ENCODE measurements at places on chromosomes 2 and 18.

GRCh38 chr2:72911256-72911655 lies 6.1 kb upstream of the EMX1 start:
- DNase-seq = no peak

- DNase-seq = peak; percentile 32
Measured at GRCh38 chr18:67428158-67428557, 88.4 kb downstream of the DSEL start.

DNA sequence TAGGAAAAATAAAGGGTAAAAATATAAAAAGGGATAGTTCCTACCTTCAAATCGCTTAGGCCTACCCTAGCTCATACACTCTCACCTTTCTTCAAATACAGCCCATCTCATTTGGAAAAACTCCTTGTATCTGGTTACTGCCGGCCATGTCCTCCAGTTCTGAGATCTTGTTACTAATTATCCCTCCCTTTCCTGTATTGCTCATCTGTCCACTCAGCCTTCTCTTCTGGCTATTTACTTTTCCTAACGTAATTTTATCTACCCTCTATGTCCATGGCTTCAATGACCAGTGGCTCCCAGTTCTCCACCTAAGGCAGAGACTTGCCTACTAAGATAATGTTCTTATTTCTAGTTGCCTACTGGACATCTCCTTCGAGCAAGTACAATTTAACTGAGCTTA lies 342.9 kb upstream of the ACVR2A start:
- DNase-seq = no peak

DNA sequence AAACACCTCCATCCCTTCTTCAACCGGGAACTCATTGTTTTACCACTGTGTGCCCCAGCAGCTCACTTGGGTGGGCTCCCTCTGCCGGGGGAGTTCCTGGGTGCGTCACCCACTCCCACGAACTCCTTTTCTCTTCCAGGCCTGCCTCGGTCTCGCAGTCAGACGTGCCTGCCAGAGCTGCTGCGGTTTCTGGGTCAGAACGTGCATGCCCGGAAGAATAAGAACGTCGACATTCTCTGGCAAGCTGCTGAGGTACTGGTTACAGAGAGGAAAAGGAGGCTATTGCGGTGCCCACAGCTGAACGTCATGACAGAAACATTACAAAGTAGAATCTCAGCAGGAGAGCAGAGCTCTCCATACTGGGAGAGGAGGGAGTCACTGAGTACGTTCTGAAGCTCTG lies 35.6 kb downstream of the COA5 start:
- no peak for DNase-seq

DNA sequence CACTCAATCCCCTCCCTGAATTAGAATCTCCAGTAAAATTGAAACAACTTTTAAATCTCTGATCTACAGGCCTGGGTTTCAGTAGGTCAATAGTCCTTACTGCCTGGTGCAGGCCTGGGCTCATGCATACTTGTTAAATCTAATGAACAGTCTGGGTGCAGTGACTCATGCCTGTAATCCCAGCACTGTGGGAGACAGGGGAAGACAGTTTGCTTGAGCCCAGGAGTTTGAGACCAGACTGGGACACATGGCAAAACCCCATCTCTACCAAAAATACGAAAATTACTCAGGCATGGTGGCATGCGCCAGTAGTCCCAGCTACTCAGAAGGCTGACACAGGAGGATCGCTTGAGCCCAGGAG lies 94.7 kb upstream of the SP3 start:
- DNase-seq = no peak

DNA sequence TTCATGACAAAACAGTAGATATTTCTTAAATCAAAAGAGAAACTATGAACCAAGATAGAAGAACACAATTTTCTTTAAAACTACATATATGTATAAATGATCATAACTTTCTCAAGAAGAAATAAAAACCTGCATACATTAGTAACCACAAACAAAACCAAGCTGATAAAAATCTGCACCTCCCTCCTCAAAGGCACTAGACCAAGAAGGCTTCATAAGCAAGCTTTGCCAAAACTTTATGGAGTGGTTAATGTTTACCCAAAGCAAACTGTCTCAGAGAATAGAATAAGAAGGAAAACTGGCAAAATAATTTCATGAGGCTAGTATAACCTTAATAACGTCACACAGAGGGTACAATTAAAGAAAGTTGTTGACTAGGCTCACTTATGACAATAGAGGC lies 138.3 kb downstream of the ZBTB7C start:
- no peak for DNase-seq

- DNase-seq = peak; percentile 12
Measured at GRCh38 chr2:47867205-47867604, 39.1 kb downstream of the FBXO11 start.

- DNase-seq = no peak
Measured at GRCh38 chr2:45031028-45031427, 21.8 kb upstream of the SIX2 start.

DNA sequence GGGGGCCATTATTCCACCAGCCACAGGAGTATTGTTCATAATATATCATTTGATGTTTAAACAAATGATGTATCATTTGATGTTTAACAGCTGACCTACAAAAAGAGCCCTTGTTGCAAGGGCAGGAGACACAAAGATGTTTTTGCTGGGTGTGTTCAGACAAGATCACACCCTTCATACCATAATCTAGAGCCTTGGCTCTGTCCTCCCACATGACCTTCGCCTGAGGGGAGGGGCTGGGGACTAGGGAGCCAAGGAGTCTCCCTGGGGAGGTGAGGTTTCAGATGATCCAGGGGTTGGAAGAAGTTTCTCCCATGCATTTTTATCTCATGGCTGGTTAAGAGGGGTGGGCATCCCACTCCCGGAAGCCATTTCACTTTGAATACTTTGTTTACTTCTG lies 33.5 kb downstream of the CDC42EP3 start:
- DNase-seq = no peak

GRCh38 chr2:24832931-24833701 lies 39.9 kb downstream of the CENPO start:
- DNase-seq = no peak

DNA sequence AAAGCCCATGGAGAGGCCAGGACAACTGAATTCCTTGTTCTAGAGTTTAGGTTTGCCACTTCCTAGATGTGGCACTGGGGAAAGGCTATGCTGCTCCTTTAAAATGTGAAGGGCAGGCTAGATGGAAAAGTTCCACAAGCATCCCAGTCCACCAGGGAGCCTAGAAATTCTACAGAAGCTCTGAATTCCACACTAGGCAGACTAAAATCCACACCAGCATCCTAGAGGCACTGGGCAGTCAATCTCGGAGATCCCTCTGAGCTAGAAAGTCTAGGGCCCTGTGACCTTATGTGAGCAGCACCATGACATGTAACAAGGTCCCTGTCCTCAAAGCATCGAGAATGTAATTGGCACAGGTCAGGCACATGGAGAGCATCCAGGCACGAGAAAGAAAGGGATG lies 71.5 kb downstream of the LYPD1 start:
- no peak for DNase-seq

GRCh38 chr18:48142353-48142752 lies 211.9 kb upstream of the SMAD2 start:
- no peak for DNase-seq

DNA sequence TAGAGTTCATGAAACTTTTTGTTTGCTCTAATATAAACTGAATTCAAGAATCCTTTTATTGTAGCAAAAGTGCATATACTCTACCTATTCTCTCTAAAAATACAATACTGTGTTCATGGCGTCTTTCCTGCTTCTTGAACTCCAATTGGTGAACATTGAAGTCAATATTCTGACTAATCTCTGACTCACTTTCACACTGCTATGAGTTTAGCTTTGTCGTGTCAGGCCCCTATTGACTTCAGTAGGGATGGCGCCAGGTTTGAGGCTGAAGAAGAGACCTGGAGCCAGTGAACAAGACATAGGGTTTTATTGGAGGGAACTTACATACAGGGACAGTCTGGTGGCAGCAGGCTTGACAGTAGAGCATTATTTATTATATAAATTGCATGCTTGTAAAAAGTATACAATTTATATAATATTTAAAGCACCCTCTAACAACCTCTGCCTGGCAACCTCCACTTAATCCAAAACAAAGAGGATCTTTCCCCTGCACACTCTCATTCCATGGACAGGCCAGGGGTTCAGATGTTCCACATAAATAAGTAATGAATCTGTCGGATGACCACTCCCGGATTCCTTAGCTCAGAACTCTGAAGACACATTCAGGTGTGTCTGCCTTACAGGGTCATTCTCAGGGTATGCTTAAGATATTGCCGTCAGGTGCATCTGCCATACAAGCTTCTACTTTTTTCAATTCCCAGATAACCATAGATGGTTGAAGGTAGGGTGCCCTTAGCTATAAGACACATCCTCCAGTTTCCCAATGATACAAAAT lies 141.0 kb downstream of the CERS6 start:
- no peak for DNase-seq

GRCh38 chr18:32362484-32362883 lies 108.2 kb downstream of the GAREM1 start:
- DNase-seq = no peak

- no peak for DNase-seq
Measured at GRCh38 chr2:9422321-9423099, 818 bp downstream of the ITGB1BP1 start.

DNA sequence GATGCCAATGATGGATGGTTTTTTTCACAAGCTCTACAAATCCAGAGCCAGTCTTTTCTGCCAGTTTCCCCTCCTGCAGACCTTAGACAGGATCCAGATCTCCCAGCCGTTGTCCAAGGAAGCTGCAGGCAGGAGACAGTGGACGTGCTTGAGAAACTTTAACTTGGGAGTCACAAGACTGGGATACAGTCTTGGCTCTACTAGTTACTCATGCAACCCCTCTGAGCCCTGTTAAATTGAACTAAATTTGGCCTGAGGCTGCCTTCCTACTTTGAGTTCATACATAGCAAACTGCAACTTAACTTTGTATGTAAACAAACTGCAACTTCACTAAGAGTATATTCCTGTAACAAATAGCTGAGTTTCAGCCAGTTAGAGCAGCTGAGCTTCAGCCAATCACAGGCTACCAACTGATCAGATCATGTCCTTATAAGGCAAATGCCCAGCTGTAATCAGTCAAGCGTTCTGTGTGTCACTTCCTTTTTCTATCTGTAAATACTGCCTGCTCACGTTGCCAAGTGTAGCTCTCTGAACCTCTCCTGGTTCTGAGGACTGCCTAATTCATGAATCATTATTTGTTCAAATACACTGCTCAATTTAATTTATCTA lies 140.9 kb downstream of the CAPN13 start:
- peak; percentile 59 for DNase-seq

DNA sequence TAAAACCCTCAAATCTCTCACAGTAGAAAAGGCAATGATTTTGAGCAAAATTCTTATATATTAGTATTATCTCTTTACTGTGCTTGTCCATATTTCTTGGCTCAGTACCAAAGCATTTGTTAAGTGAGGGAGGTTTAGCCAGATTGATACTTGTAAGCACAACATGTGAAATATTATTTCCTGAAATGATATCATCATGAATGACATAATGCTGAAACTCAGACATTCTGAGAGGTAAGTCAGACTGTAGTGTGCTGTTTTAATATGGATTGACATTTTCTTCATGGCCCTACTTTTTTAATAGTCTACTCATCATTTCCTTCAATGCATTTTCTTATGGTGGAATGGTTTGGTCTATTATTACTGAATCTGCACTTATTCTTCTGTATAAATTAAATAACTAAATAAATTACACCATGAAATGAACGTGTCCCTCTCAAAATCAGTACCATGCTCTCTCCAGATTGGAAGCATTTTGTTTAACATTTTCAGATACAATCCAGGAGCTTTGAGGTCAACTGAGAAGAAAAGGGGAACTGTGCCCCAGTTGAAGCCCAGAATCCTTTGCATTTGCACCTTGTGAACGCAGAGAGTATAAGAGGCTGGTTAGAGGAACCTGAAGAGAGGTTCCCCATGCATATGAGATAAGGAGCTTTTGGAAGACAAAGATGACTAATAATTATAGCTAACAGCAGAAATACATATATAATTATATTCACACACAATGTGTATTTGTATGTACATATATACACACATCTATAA lies 50.1 kb upstream of the CRACDL start:
- DNase-seq = no peak

GRCh38 chr2:179260224-179260623 lies 4.4 kb downstream of the SESTD1 start:
- no peak for DNase-seq

DNA sequence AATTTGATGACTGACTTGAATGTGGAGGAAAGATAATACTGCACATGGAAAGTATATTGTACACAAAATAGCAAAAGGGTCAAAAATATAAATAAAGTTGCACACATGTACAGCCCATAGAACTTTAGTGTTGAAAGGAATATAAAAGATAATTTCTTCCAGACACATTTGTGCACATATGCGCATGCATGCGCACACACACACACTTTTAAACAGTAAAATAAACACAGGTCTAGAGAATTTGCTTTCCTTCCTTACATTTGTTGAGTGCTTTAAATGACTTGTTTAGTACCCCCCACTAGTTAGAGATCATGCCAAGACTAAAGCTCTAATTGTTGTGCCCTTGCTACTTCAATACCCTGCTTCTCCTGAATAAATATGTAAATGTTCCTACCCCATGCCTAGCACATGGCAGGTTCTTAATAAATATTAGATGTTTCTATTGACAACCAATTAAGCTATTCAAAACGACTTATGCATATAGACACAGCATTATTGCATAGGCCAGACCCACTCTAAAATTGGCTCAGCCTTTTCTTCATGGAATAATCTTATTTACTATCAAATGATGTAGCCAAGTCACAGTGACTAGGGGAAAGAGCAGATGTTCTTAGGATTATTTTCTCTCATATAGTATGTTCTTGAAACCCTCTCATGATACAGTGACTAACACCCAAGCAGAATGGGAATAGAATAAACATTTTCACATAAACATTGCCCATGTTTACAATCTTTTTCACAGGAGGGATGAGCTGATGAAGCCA lies 165.5 kb upstream of the ACVR2A start:
- no peak for DNase-seq

GRCh38 chr2:146412625-146413024 lies 1432.2 kb upstream of the ACVR2A start:
- DNase-seq = no peak

DNA sequence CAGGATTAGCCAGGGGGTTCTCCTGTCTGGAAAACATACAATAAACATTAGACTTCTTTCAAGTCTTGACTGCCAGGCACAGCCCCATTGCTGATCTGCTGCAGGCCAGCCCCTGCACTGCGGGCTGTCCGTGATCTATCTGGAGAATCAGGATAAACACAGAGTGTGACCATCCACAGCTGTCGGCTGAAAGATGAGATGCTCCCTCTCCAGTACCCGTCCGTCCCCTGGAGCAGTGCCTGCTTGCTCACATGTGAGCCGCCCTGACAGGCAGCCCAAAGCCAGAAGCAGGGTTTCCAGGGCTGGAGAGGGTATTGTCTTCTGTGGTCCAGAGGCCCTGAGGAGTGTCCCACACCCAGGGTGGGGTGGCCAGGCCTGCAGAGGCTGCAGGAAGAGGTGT lies 46.1 kb upstream of the FOSL2 start:
- no peak for DNase-seq

GRCh38 chr18:79875931-79876461 lies 75.5 kb downstream of the SLC66A2 start:
- DNase-seq = no peak

Data from fibroblast of skin of left quadriceps (primary cell).